Common myeloid progenitor, CD34-positive (primary cell): ENCODE measurements at places on chromosomes 11 and 22.

DNA sequence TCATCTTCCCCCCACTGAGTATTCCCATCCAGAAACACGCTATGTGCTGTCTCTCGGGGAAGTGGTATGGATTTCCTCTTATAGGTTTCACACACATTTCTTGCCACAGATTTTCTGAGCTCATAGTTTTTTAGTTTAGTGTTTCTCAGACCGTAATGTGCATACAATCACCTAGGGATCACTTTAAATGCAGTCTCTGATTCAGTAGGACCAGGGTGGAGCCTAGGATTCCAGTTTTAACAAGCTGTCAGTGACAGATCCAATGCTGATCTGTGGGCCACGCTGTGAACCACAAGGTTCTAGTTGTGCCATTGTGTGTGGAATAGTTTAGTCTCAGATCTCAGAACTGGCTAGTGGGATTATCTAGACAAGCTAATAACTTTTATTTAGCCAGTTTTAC is 23.7 kb upstream of the CXCR5 start:
- no peak for DNase-seq

DNA sequence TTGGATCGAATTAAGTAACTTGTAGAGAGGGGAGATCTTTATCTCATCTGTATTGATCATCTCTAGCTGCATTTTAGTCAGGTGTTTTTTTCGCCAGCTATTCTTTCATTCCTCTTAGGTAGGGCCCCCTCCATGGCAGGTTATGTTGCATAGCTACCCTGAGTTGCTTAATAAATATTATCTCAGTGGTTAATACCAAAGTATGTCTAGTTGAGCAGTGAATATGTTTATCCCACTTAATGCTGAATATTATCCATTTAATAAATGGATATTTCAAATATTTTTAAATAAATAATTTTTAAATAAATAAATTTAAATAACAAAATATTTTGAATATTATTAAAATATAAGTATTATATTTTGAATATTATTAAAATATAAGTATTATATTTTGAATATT is 9.6 kb downstream of the PRRG4 start:
- no peak for DNase-seq

DNA sequence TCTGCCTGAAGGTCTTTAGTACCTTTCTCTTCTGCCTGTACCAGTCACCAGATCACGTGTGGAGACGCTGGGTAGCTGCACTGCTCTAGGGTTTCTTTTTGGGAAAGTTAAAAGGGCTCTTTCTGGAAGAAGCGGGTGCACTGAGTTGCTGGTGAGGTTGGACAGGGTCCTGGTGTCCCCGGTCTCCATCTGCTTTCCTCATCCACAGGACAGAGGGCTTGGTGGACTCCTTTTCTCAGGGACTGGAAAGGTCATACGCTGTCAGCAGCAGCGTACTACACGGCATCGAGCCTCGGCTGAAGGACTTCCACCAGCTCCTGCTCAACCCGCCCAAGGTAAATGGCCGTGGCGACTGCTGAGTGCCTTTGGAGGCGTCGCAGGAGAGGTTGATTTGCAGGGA is 52.8 kb downstream of the SBF1 start:
- no peak for DNase-seq

- DNase-seq = no peak
Observed at GRCh38 chr22:32476281-32477195, 1.9 kb downstream of the FBXO7 start.

- no peak for DNase-seq
Observed at GRCh38 chr11:69635804-69636511, 5.0 kb upstream of the CCND1 start.

DNA sequence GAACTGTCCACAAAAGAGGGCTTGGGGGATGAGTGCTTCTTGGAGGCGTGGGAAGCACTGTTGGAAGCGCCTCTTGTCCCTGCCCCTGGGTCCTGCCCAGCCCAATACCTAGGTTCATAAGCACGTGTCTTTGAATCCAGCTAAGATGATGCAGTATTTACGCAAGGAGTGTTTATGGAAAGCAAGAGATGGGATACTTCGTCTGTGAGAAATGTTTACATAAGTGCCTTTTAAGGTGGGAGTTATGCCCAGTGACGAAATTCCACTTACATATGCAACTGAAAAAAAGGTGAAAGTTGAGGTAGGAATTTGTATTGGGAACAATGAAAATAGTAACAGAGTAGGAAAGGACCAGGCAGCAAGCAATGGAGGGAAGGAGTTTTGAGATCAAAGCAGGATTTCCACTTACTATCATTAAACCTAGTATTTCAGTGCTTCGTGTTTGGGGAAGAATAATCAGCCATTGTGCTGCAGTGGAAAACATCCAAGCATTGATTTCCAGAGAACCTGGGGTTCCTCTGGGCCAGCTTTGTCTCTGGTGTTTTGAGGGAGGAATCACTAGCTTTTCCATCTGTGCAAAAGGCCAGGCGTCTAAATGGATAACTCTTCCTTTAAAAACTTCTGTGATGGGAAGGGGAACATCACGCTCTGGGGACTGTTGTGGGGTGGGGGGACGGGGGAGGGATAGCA is 115.3 kb upstream of the TTC12 start:
- no peak for DNase-seq

DNA sequence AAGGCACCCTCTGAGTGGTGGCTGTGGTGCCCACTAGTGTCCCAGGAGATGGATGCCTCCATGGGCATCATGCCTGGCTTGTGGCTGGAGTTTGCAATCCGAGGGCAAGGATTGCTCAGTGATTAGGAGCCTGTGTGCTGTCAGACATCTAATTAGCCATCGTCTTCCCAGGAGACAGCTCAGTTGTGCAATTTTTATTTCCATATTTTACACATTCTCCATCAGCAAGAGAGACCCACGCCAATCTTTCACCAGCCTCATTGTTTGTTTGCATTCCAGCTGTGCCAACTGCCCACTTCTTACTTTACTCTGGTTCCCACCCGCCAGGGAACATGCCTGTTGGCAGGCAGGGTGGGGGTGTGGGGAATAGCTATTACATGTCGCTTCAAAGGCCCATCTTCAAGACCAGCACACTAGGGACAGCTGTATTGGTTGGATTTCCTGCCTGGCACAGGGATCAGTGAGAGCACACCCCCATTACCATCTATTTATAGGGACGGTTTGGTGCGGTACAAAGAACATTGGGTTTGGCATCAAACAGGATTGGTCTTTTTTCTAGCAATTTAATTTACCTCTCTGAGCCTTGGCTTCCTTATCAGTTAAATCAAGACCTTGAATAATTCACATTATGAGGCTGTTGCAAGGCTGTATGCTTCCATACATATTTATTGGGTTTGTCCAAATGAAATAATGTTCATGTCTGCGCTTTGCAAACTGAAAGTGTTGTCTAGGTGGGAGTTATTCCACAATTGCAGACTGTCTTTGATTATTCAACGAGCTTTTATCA is 80.7 kb upstream of the NAV2 start:
- DNase-seq = no peak

DNA sequence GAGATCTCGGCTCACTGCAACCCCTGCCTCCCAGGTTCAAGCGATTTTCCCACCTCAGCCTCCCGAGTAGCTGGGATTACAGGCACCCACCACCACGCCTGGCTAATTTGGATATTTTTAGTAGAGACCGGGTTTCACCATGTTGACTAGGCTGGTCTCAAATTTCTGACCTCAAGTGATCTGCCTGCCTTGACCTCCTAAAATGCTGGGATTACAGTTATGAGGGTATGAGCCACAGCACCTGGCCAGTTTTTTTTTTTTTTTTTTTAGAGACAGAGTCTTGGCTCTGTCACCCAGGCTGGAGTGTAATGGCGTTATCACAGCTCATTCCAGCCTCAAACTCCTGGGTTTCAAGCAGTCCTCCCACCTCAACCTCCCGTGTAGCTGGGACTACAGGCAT is 54.9 kb upstream of the PRR5 start:
- no peak for DNase-seq

GRCh38 chr22:42366806-42367581 is 65.2 kb downstream of the NFAM1 start:
- no peak for DNase-seq

DNA sequence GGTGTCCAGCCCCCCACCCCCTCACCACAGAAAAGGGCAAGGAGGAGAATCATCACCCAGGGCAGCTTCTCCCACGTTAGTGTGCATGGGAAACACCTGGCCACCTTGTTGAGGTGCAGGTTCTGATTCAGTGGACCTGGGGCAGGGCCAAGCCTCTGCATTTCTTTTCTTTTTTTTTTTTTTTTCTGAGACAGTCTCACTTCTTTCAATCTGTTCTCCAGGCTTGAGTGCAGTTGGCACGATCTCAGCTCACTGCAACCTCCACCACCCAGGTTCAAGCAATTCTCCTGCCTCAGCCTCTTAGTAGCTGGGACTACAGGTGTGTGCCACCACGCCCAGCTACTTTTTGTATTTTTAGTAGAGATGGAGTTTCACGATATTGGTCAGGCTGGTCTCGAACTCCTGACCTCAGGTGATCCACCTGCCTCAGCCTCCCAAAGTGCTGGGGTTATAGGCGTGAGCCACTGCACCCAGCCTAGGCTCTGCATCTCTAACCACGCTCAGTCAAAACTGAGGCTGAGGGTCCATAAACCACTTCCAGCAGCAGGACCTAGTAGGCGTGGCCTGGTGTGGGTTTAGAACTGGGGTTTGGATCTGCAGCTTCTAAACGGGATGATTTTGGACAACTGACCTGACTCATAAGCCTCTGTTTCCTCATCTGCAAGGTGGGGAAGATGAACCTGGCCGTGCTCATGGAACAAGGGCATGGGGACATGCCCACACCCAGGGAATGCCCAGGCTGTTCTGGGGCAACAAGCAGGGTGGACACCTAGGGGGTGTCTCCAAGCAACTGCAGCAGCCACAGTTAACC is 734 bp downstream of the ZP1 start:
- no peak for DNase-seq

DNA sequence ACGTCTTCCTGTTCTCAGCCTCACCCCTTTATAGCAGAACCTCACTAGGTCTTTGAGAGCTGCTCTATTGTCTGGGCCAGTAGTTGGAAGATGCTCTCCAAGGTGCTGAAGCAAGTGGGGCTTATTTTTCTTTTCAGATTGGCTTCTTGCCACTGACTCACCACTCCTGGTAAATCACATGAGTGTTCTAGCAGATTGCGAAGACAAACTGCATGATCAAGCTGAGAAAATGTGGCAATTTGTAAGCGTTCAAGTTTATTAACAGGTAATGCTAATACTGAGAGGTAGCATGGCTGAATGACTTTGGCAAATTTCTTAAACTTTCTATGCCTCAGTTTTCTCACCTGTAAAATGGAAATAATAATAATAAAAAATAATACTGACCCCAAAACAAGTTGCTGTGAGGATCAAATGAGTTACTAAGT is 59.2 kb downstream of the CACNG2 start:
- DNase-seq = peak; percentile 94

DNA sequence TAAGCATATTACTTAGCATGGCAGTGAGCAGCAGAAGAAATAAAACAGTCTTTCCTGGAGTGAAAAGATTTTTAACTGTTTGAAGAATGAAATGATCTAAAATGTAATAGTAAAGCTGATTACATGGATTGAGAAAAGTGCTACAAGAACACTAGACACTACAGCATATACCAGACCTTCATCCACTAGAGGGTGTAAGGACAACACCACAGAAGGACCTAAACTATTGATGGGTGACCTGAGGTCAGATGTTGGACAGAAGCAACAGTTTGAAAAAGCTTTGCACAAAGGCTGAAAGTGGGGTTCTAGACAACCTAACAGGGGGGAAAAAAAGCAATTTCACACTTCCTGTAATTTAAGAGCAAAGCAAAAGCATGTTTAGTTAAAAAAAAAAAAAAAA is 97.7 kb downstream of the RBFOX2 start:
- peak; percentile 74 for DNase-seq

- no peak for DNase-seq
Observed at GRCh38 chr11:130197386-130198035, 37.9 kb downstream of the ST14 start.

GRCh38 chr11:2120359-2121100 is 18.7 kb downstream of the IGF2 start:
- DNase-seq = no peak
